Amniotic stem cell (primary cell): ENCODE measurements at places on chromosomes 11 and 22.

DNA sequence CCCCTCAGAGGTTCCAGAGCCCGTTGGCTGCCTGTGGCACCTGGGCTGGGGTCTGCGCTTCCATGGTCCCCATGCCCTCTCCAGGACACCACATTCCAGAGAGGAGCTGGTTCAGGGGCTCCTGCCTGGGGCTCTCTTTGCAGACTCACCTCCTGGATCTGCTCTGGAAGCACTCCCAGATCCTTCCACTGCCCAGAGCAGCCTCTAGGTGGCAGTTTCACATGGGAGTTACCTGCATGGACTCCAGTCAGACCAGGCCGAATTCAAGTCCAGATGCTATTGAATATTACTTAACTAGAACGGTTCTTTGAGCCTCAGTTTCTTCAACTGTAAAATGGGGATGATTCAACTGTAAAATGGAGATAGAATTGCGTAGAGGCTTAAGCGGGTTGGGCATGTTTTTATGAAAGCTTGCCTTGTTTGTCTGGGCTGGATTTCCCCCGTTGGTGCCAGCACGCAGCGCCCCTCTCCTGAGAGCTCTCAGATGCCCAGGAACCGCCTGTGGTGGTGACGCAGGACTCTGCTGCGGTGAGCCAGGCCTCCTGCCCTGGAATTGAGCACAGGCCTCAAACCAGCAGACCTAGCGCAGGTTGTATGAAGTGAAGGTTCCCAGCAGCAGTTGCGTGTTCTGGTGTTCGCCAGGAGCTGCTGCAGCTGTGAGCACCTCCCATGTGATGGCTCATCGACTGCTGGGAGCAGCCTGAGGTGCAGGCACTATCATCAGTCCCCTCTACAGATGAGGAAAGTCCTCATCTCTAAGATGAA lies 44.2 kb downstream of the LMO1 start:
- no peak for DNase-seq

GRCh38 chr11:11498195-11498594 lies 123.6 kb downstream of the GALNT18 start:
- no peak for DNase-seq

GRCh38 chr22:49035818-49036457 lies 791.7 kb downstream of the BRD1 start:
- no peak for DNase-seq

- no peak for DNase-seq
These were observed 31.3 kb downstream of the CEP57 start for GRCh38 chr11:95821640-95822039.

GRCh38 chr11:65720211-65720934 lies at the start of gene RNASEH2C:
TSS of gene RNASEH2C (minus strand) at chr11:65720798. CDS start at chr11:65720758, 40 bp downstream.
- DNase-seq, result peak; percentile 69

GRCh38 chr11:71286701-71287643 lies 34.6 kb upstream of the SHANK2 start:
- DNase-seq, result peak; percentile 56

DNA sequence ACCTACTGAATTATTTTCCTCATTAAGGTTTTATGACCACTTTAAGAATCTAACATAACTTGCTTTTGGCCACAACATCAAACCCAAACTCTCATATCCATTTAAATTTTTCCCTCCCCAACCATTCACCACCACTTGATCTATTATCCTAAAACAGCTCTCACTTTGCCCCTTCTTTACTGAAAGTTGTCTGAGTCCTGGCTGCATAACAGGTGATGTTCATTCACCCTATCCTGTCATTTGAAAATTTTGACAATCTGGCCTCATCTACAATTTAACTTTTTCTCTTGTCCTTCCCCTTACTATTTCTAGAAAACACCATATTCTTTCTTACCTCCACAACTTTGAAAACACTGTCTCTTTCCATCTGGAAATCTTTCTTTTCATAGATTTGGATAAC lies 89.3 kb downstream of the BDNF start:
- DNase-seq, result no peak

DNA sequence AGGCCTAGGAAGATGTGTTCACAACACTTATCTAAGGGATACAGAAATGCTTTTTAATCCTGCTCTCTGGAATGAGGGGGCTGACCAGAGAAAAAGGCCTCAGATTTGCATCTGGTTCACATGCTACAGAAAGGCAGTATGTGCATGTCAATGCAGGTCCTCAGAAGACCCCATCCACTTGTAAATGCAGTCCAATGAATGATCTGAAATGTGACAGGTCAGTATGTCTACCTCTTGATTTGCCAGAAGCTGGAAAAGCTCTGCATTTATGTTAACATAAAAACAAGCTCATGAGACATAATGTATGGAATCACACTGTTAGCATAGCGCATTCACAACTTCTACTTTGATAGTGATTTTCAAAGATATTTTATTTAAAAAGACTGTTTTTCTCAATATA lies 367.4 kb upstream of the CHORDC1 start:
- no peak for DNase-seq

GRCh38 chr11:19546325-19546724 lies 166.3 kb upstream of the NAV2 start:
- no peak for DNase-seq

- DNase-seq, result no peak
These were observed 21.7 kb upstream of the PRDM10 start for GRCh38 chr11:130024361-130024760.

- no peak for DNase-seq
These were observed 1325.8 kb downstream of the TBC1D22A start for GRCh38 chr22:48088251-48088650.

DNA sequence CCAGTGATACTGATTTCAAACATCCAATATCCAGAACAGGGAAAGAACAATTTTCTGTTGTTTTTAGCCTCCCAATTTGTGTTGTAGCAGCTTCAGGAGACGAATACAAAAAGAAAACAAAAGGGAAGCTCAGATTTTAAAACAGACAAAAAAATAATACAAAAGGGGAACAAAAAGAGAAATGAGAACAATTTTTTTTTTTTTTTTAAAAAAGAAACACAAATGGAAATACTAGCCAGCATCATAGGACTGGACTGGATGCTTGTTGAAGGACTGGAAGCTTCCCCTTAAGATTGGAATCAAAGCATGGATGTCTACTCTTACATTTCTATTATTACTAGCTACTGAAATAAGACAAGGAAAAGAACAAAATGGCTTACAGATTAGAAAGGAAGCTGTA lies 46.5 kb upstream of the SORL1 start:
- no peak for DNase-seq

DNA sequence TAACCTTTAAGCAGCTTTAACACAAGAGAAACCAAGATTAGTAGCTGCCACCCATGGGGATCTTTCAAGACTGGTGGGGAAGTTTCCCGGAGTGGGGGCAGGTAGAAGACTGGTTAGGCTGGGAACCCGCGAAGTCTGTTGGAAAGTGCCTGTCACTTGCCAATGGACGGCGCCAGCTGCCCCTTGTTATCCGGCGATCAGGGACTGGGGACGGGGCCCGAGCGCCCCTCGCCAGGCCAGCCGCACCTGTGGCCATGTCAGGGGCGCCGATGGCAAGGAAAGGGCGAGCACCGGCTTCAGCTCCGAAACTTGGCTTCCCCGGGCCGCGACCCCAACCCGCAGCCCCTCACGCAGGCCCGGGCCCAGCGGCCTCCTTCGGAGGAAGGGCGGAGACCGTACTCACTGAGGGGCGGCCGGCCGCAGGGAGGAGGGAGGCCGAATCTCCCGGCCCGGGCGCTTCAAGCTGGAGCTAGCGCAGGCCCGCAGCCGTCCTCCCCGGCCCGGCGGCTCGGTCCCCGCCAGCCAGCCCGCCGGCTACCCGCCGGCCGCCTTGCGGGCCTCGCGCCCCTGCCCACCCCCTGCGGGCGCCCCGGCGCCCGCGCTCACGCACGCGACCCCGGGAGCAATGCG lies 539 bp downstream of the EIF4ENIF1 start:
- no peak for DNase-seq

- no peak for DNase-seq
These were observed 270.6 kb downstream of the FAT3 start for GRCh38 chr11:92495107-92495793.

GRCh38 chr11:37967635-37968034 lies 1369.6 kb upstream of the RAG2 start:
- DNase-seq, result no peak

DNA sequence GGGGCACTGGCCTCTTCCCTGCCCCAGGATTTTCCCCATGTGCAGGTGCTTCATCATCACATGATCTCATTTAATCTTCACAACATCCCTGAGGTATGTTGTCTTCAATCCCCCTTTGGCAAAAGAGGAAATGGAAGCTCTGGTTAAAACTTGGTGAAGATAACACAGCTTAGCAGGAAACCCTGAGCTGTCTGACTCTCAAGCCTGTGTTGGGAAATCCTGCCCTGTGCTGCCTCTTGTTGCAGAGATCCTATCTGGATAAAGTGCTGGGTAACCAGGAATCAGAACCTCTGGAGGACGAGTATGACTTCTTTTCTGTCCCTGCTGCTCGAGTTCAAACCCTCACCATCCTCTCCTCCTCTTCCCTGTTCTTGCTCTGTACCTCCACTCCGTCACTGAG lies 13.1 kb upstream of the E2F8 start:
- no peak for DNase-seq

DNA sequence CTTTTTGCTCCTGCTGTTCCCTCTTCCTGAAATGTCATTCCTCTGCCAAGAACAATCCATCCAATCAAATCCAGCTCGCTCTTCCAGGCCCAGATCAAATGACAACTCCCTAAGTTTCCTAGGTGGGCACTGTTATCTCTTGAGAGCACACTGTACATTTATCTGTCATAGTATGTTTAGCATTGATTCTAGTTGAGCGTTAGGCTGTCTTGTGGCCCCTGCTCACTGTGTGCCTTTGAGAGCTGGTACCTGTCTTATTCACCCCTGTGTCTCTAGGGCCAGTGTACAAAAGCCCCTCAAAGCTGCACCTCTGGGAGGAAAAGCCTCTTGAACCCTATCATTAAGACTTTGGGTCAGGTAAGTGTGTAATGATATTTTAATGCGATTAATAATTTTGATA lies 7.1 kb upstream of the LMO2 start:
- no peak for DNase-seq

DNA sequence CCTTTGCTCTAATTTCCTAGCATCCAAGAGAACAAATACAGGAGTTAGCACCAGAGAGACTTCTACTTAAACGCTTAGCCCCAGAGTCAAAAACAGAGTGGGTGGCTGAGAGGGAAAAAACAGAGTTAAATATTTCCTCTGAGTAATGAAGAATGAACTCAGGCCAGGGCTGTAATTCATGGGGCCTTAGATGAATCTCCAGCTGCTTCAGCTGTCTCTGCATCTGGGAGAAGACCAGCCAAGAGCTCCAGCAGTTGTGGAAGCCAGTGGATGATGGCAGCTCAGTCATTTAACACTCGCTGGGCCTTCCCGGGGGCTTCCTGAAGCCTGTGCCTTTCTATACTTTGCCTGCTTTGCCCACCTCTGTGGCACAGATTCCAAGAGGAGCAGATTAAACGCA lies 5.7 kb upstream of the ADAMTS15 start:
- DNase-seq, result no peak

DNA sequence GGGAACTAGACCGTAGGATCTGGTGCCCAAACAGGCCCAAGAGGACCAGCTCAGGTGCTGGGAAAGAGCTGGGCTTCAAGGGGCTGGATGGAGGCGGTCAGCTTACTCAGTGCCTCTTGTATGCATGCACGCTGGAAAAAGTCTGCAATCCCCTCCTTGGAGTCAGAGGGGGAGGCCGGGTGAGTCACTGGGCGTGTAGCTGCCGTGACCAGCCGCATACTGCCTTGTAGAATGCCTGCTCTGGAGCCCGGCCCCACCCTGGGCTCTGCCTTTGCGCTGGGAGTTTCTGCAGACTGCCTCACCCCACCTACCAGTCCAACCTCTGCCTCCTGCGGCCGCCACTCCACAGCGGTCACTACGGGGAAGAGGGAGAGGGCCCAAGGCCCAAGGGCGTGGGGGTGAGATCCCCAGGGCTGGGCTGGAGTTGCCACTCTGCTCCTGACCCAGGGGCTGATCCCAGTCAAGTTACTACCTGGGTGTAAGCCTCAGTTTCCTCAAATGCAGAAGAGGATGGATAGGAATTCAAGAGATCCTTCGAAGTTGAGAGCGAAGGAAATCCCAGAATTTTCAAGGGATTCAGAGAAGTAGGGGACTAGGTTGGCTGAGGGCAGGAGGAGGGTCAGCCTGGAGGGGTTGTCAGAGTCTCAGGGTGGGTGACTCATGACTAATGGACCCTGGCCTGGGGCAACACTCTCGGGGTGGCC lies 4.2 kb downstream of the MRGPRF start:
- DNase-seq, result peak; percentile 98

DNA sequence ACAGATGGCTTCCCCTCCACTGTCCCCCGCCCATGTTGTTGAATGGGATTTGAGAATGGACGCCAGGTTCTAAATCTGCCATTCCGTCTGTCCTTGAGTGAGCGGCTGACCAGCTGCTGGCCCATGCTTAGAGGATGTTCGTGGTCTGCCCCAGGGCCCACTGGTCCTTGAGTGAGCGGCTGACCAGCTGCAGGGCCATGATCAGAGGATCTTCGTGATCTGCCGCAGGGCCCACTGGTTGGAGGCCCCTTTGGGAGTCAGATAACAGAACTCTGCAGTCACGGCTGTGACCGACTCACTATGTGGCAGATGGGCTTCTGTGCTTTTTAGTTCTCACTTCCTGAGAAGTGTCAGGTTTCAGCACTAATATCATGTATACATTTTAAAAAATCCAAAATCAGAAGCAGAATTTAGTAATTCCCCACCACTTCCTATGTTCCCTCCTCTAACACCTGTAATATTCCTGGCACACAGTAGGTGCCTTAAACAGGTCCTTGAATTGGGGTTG lies 54.1 kb downstream of the MICAL3 start:
- no peak for DNase-seq

DNA sequence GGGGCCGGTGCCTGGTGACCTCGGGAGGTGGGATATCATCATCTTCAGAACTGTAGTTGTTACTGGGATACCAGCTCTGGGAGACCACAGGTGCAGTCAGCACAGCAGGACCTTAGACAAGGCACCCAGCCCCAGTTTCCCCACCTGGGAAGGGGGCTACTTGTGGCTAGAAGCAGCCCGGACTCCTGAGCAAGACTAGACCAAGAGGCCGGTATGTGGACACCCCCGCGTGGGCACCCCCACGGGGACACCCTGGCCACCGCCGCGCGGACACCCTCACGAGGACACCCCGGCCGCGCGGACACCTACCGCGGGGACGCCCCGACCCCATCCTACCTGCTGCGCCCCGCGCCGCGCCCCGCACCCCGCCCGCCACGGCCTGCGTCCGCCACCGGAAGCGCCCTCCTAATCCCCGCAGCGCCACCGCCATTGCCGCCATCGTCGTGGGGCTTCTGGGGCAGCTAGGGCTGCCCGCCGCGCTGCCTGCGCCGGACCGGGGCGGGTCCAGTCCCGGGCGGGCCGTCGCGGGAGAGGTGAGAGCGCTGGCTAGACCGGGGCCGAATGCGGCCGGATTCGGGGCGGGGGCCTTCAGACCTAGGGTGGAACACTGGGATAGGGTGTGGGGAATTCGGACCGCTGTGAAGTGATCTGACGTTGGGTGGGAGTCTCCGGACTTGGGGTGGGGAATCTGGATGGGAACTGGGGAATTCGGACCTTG lies at the start of the genes COMT and TXNRD2:
TSS of gene COMT (plus strand) at position 408 of the 718 bp plus-strand sequence. CDS start 20,755 bp downstream, outside the sequence.
TSS of gene TXNRD2 (minus strand) at position 454 of the 718 bp plus-strand sequence. CDS start at position 439, 15 bp downstream.
- DNase-seq, result no peak
